ENCODE measurements at places on chromosomes 12 and 14.

GRCh38 chr14:89563471-89563870 lies 146.4 kb upstream of the FOXN3 start:
- DNase-seq, result no peak

GRCh38 chr12:49212572-49212971 lies 23.7 kb upstream of the TUBA1A start:
- no peak for DNase-seq

- DNase-seq, result no peak
These were observed 155.4 kb upstream of the FAR2 start for GRCh38 chr12:28993720-28994119.

GRCh38 chr12:76049575-76050251 lies 18.1 kb upstream of the PHLDA1 start:
- no peak for DNase-seq

- DNase-seq, result no peak
These were observed 628 bp upstream of the CAPRIN2 start for GRCh38 chr12:30755395-30755762.

GRCh38 chr12:65662590-65662989 lies 161.7 kb upstream of the HMGA2 start:
- no peak for DNase-seq

DNA sequence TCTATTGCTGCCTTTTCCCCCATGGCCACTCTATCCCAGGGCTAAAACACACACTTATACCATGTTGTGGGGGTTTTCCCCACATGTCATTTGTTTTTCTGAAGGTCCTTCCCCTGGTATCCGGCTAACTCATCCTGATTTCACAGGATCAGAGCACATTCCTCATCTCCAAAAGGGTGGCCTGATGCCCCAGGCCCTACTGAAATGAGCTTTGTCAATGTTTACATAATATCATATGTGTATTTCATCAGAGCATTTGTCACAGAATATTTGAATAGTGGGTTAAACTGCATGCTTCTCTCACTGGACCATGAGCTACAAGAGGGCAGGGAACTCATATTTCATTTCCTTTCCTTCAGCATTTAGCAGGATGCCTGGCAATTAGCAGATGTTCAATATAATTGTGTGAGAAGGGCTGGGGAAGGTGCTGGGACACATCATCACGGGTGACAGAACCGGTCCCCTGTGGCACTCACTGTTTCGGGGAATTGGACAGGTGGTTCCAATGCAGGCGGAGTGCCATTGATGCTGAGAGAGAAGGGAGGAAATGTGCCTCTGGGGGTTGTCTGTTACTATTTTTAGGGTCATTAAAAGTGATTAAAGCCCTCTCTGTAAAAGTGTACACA lies 26.8 kb downstream of the EMP1 start:
- DNase-seq, result no peak

- peak; percentile 9 for DNase-seq
These were observed 319.4 kb downstream of the EGLN3 start for GRCh38 chr14:33631441-33631840.

DNA sequence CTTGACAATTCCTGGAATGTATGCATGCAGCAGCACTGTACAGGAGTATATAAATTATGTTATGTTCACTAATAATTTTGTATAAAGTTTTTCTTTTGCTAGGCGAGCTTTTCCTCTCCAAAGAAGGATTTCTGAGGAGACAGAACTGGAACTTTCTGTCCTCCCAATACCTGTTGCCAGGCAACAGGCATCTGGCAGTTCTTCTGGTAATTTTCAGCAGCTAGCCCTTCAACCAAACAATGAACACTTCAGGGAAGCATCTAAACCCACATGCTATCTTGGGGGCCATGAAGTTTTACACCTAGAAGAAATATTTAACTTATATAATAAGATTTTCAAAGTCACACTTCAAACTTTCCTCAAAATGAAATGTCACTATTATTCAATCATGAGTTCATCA lies 162.9 kb upstream of the SYT10 start:
- no peak for DNase-seq

GRCh38 chr14:74619672-74620131 lies 7.7 kb upstream of the LTBP2 start:
- DNase-seq, result no peak

- no peak for DNase-seq
These were observed 15.7 kb upstream of the SLC6A12 start for GRCh38 chr12:229441-230191.

DNA sequence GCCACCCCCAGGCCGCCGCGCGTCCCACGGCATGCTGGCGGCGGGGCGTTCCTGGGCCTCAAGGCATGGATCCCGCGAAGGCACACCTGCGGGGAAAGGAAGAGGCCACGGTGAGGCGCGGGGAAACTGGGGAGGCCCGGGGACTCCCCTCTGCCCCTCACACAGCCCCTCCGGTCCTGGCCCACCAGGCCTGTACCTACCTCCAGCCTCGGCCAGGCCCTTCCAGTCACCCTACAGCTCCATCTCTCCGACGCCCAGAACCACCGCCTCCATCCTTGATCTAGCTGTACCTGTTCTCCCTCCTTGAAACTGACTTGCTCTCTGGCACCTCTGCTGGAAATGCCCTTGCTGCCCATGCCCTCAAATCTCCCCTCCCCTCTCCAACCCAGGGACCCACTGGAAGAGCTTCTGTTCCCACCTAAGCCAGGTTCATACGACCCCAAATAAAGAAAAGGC lies 1.7 kb downstream of the ANKRD9 start:
- no peak for DNase-seq

GRCh38 chr12:51415931-51416330 lies 8.7 kb upstream of the SLC4A8 start:
- no peak for DNase-seq

- no peak for DNase-seq
These were observed 223.6 kb upstream of the TMPO start for GRCh38 chr12:98291828-98292227.

- no peak for DNase-seq
These were observed 21.0 kb downstream of the RPGRIP1 start for GRCh38 chr14:21300892-21301291.

DNA sequence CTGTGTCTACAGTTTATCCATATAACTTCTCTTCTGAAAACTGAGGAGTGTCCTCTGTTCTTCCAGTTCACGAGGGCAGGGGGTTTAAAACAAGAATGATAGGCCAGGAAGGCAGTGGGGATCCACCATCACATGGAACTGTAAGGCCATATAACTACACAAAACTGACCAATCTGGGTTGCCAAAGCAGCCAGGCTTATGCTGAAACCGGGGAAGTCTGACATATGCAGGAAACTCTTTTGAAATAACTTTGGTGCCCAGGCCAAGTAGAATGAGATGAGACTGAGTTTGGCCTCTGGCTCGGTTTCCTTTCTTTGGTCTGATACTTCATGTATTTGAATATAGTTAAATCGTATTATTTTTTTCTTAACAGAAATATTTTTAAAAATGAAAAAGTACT lies 18.0 kb upstream of the ATF1 start:
- DNase-seq, result no peak

DNA sequence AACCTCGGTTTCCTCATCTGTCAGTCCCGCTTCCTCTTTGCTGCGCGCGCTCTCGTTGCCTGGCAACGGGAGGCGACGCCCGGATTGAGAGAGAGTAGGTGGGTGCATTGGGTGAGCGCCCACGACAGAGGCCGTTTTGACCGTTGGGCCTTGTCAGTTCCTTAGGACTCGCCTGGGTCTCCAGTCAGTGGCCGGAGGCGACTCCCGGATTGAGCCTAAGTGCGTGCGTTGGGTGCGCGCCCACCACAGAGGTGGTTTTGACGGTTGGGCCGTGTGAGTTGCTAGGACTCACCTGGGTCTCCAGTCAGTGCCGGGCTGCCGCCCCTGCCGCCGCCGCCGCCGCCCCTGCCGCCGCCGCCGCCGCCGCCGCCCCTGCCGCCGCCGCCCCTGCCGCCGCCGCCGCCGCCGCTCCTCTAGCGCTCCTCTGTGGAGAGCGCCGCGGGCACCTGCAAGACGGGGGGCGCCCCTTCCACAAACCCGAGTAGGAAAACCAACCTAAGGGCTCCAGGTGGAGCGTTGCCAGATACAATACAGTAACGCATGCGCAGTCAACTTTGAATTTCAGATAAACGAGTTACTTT lies 37.2 kb downstream of the APOBEC1 start:
- DNase-seq, result no peak

DNA sequence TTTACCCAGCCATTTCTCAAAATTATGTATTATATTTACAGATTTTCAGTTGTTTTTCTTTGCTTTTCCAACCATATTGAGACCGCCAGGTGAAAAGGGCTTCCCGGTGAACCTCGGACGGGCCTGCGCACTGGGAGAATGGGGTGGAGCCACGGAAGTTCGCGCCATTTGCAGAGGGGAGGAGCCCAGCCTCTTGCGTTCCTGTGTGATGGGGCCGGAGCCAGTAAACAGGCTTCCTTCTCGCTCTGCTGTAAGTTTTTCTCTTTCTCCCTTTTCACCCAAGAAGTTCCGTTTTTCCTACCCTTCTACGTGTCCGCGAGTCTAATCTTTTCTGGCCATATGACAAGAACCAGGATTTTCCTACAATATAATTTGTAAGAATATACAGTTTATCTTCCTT lies 1108.8 kb upstream of the SEL1L start:
- DNase-seq, result no peak

GRCh38 chr12:8696442-8697090 lies 1.2 kb upstream of the RIMKLB start:
- DNase-seq, result no peak

GRCh38 chr12:46770501-46771183 lies 55.2 kb downstream of the SLC38A4 start:
- DNase-seq, result no peak

DNA sequence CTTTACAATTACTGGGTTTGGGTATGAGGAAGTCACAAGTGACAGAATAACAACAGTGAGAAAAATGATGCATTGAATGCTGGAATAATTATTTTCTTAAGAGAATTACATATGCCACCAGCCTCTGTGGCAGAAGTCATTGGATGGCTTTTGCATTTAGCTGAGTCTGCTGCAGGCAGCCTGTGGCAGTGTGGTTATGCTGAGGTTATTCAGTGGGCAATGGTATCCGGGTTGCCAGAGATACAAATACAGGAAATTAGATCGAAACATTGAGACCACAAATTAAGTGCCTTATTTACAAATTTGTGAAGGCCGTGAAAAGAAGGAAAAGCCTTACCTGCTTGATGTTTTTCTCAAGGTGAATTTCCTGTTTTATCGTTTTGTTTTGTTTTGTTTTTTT lies 1050.0 kb downstream of the GALC start:
- no peak for DNase-seq

DNA sequence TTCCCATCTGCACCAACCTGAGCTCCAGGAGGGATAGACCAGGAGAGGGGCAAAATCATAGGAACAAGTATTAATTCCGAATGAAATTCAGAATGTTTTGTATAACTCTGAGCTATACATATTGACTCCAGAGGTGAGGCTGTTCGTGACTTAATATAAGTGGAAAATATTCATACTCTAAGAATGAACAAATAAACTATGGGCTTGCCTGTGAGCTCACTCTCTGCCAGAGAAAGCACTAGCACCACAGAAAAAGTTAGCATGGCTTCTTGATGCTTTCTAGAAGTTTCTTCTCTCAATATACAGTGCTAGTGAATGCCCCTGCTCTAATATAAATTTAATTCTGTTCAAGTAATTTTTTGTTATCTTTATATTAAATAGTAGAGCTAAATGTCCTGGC lies 1536.4 kb upstream of the FLRT2 start:
- no peak for DNase-seq

- no peak for DNase-seq
These were observed 28.5 kb downstream of the WNK1 start for GRCh38 chr12:780750-781379.

- no peak for DNase-seq
These were observed 1.8 kb downstream of the GALNT9 start for GRCh38 chr12:132327336-132328171.

DNA sequence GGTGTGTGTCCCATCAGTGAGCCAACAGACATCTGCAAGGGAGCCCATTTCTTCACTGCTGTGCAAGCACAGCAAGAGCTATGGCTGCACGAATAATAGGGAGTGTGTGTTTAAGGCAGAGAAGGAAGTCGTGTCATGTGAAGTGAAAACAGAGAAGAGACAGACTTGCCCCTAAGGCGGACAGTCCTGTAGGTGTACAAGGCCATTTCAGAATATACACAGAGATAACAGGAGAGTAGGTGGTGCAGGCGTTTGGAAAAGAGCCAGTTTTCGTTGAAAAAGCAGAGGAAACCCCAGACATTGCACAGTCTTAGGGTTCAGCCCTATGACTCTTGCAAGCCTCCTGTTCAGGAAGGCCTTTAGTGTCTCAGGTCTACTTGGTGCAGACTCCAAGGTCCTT lies 46.3 kb upstream of the RNU6-8 start:
- DNase-seq, result no peak

- DNase-seq, result no peak
These were observed 1122.2 kb upstream of the TMEM132C start for GRCh38 chr12:127144770-127145169.

DNA sequence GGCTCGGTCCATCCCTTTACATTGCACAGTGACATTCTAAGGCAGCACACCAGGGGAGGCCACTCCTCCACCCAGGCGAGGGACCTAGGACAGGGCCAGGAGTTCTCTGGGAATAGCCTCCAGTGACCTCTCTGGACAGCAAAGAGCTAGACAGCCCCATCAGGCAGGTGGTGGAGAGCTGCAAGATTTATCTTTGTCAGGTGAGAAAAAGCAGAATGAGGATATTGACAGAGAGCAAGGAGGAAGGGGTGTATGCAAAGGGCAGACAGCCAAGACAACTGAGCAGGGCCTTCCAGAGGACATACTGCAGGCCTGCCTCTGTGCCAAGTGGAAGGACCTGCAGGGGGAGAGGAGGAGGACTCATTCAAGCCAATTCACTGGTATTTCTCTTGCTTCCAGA lies 112.4 kb upstream of the MAX start:
- peak; percentile 24 for DNase-seq

DNA sequence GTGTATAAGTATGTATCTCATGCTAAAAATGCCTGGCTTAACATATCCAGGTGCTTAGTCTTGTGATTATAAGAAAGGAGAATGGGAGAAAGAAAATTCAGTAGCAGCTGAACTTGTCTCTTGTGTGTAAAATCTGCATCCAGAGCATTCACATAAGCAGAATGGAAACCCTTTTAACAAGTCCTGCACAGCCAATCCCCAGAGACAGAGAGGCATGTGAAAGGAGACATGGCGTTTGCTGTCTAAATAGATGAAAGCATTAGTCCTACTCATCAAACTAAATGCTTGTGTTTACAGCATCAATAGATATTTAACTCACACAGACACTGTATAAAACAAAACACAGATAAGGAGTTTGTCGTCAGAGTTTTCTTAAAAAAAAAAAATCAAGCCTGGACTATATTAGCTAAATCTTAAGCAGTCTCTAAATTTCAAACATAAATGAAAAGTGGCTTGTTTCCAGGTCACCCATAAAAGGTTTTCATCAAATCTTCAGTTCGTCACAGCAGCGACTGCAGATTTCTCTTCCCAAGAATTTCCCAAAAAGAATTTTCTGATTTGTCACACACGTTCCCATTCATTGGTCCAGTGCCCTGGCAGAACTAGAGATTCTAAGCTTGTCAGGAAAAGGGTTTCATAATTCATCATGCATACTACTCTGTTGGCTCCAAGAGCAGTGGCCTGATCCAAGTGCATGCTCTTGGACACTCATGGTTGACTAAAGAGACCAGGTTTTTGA lies 249.2 kb downstream of the BTG1 start:
- DNase-seq, result peak; percentile 2

- no peak for DNase-seq
These were observed 26.8 kb downstream of the CCDC177 start for GRCh38 chr14:69547701-69548348.

All from NCI-H446 (cell line).